ENCODE measurements at places on chromosomes 12 and 14.
A peak's percentile ranks its signal among the peaks of the same experiment; 100 is the strongest.

GRCh38 chr14:80507292-80507869, 296.1 kb upstream of the DIO2 start:
- no peak for DNase-seq

GRCh38 chr12:26855337-26855736, 22.3 kb upstream of the ITPR2 start:
- no peak for DNase-seq

GRCh38 chr12:93032758-93033157, 103.7 kb upstream of the EEA1 start:
- DNase-seq, result no peak

GRCh38 chr12:62537551-62537950, 70.9 kb downstream of the MON2 start:
- no peak for DNase-seq

DNA sequence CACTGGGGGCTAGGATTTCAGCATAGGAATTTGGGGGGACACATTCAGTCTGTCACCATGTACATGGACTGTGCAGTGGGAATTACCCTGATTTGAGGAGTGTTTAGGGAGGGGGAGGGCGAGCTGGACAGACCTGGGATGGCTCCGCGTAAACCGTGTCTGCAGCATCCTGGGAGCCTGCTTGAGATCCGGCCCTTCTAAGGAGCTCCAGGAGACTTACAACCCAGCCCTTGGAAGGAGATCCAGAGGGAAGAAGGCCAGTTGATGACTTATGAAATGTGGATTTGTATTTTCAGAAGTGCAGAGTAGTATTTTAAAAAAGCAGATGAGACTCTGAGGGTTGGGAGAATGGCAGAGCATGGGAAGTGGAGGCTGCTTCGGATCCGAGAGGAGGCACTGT, 153.2 kb downstream of the CACNA1C start:
- no peak for DNase-seq

DNA sequence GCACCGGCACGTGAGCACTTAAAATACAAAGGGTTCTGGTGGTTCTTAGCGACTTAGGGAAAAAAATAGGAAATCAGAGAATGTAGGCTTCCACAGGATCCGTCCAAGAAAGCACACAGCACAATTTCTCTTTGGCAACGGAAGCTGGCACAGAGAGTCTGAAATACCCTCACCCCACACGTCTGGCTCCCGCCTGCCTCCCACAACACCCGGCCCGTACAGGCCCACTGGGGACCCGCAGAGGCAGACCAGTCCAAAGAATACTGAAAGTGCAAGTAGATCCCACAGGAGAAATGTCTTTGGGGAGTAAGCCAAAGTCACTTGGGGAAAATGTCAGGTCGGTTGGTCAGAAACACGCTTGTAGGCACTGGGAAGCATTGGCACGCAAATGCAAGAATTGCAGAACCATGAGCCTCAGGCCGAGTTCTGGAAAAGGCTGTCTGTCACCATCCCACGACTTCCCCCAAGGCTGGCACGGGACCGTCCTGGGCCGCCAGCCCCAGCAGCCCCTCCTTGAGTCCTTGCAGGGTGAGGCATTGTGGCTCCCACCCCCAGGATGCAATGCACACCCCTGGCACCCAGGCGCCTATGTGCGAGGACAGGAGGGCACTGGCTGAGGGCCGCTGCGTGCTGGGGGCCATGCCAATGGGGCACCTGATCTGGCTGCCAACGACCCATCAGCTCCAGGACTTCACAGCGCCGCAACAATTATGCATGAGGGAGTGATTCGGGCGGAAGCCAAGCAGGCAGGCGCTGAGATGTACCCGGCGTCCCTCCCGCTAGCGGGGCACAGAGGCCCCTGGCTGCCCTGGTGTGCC, 29.7 kb downstream of the CHGA start:
- no peak for DNase-seq

GRCh38 chr12:29103539-29103974, 45.5 kb upstream of the FAR2 start:
- DNase-seq, result peak; percentile 58

DNA sequence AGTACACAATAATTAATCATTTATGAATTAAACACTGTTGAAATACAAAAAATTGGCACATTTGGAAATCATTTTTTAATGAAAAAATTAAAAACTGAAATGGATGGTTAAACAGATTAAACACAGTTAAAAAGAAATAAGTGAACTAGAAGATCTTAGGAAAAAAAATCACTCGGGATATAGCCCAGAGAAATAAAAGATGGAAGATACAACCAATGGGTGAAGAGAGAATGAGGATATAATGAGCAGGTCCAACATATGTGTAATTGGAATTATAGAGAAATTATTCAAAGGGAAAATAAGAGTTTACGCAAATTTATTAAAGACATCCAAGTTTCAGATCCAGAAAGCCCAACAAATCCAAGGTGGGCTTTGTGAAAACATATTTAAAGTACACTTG, 6.1 kb downstream of the GPR137C start:
- DNase-seq, result no peak

GRCh38 chr14:78697341-78697740, 527.2 kb downstream of the NRXN3 start:
- DNase-seq, result no peak

- DNase-seq, result no peak
Measured at GRCh38 chr12:44863867-44864266, 12.2 kb downstream of the NELL2 start.

GRCh38 chr14:62081012-62081612, 318.9 kb downstream of the SNAPC1 start:
- DNase-seq, result no peak
